ENCODE measurements at places on chromosomes 12 and 14.
A peak's percentile ranks its signal among the peaks of the same experiment; 100 is the strongest.

DNA sequence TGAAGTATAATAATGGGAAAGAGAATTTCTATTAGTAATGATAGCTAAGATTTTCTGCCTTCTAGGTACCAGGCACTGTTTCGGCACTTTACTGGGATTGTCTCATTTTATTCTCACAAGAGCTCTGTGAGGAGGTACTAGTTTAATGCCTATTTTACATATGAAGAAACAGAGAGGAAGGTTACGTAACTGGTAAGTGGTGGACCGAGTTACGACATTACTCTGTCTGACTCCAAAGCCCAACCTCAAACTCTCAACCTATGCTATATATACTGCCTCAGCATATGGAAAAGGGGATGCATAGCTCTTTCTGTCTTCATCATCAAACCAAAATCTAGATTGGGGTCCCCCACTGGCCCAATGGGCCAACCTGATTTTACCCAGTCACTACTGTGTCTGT lies 133.5 kb downstream of the KTN1 start:
- DNase-seq, result no peak

GRCh38 chr12:79183003-79183402 lies 318.4 kb downstream of the SYT1 start:
- no peak for DNase-seq

DNA sequence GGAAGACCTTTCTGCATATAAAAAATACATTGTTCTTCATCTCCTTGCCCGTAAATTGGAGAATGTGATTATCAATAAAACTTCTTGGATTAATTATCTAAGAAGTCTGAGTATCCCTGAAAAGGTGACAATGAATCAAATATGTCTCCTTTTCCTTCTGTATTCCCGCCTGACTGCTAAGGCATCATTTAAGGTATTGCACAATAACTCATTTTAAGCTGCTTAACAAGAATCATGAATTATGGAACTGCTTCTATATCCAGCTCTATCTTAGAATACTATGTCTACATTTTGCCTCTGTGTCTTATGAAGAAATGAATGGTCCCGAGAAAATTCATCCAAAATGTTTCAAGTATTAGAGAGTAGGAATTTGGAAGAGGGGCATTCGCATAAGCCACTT lies 294.4 kb downstream of the SOX5 start:
- no peak for DNase-seq

DNA sequence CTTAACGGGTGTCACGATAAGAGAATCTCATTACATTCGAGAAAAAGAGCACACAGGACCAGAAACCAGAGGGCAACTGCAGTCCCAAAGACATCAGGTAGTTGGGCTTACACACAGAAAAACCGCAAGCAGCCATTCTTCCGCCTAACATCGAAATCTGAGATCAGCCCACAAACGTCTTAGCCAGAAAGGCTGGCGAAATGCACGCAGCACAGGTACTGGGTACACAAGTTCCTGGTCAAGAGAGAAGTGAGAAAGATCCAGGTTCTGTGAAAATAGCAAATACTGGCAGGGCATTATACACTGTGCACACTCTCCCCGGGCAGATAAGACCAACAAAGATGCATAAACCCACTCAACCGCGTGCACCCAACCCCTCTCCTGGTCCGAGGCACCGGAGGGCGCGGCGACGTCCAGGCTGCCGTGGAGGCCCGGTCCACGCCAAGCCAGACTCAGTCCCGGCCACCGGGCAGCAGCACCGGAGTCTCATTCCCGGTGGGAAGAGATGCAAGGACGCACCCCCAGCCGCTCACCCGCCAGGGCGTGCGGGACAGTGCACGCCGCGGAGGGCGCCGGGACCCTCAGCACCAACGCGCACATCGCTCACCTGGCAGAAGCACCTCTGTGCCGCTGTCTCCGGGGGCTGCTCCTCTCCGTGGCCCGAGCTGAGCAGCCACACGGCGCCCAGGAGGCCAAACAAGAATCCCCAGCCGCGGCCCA lies 437 bp downstream of the ERO1A start:
- DNase-seq, result peak; percentile 74

DNA sequence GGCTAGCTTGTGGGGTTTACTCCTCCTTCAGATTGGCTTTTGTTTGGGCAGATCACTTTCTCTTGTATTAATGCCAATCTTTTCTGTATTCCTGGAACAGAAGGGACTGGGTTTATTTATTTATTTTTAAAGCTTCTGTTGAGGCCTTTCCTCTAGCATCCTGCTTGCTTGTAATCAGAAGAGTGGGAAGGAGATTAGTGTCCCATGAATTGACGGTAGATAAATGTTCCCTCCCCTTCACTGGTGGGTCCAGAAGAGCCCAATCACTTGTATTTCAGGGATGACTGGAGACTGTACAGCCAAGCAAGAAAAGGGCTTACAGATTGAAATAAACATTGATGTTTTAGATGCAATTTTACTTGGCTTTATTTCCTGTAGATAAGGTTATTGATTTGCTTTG lies 71.0 kb downstream of the LIN52 start:
- no peak for DNase-seq

DNA sequence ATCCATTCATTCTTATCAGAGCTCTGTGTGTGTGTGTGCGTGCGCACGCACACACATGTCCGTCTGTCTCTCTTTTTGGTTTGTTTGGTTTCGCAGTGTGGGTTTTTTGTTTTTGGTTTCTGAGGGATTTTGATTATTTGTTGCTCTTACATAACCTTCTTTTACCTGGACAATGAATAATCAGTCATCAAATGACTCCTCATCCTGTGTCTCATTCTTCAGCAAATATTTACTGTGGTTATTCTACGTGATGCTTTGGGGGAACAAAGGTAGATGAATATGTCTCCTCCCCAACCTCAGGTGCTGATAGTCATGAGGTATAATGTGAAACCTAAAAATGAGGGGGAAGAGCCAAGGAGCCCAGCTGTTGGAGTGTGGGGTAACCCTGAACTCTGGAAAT lies 92.4 kb downstream of the SAMD4A start:
- DNase-seq, result no peak

DNA sequence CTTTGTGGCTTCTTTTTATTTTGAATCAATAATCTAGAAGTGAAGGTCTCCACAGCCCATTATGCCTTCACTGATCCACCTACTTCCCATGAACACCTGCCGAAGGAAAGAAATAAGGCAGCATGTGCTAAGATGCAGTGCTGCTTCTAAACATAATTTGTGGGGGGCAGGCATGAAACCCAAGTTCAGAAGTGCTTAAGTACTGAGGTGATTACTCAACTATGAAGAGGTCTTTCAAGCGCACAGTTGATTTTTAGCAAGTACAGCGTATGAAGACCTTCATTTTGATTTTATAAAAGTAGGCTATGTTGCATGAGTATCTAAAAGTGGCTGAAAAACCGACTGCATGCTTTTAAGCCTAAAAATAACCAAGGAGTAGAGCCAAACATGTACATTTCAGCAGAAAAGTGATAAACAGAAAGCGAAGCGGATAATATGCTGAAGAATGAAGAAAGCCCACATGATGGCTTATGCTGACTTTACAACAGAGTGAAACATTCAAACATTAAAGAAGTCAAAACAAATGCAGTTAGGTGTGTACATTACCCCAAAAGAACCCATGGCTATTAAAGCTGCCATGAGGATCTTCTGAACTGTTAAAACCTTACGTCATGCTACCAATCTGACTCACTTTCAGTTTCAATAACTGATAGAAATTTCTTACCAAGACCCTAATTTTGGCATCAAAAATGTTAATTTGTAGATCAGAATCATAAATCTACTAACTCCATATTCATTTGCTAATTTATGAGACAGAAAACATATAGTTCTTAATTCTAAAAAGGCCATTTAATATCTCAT lies 29.3 kb downstream of the KICS2 start:
- no peak for DNase-seq

GRCh38 chr14:61152851-61153364 lies 128.2 kb downstream of the TMEM30B start:
- no peak for DNase-seq

GRCh38 chr12:11758510-11759493 lies 109.3 kb downstream of the ETV6 start:
- DNase-seq, result no peak

DNA sequence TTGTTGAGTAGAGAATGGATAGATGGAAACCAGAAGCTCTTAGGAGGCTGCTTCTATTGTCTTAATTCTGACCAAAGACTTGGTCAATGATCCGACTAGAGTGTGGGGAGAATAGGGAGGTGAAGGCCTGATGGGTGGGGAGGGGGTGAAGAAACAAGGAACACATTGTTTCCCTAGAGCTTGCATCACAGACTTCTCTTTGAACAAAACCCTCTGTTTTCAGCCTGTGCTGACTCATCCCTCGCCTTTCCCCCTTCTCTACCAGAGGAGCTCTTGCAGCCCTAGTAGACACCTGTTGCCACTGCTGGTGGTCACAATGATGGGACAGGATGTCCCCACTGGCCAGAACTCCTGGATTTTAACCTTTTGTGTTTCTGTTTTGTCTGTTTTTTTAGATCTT lies 46.8 kb upstream of the CISTR start:
- DNase-seq, result no peak

- no peak for DNase-seq
Measured at GRCh38 chr12:8127138-8127537, 3.7 kb downstream of the CLEC4A start.

- peak; percentile 63 for DNase-seq
Measured at GRCh38 chr12:116194935-116195431, 82.5 kb downstream of the MED13L start.

DNA sequence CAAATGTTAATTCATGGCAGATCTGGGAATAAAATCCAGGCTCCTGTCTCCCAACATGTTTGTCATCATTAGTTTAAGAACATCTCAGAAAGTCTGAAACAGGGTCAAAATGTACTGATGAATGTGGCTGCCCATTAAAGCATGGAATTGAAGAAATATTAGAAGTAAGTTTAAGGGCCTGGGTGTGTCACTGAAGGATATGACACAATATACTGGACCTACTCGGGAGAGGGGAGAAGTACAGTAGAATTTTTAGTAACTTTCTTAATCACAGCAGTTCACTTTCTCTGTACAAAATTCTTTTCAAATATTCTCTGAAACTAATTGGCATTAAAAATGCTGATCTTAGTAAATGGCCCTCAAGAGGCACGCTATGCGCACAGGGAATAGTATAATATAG lies 185.5 kb downstream of the ETV6 start:
- DNase-seq, result no peak

DNA sequence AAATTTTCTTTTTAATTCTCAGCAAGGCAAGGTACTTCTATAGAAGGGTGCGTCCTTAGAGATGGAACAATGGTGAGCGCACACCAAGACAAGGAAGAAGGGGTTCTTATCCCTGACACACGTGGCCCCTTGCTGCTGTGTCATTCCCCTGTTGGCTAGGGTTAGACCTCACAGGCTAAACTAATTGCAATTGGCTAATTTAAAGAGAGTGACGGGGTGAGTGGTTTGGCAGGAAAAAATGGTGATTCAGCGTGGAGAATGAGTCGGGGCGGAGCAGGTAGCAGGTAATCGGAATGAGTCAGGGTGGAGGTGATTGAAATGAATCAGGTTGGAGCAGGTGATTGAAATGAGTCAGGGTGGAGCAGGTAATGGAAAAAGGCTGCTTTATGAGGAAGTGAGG lies 36.3 kb upstream of the HECTD1 start:
- DNase-seq, result peak; percentile 38

GRCh38 chr14:50666772-50667683 lies 1.1 kb downstream of the SAV1 start:
- peak; percentile 37 for DNase-seq

- DNase-seq, result no peak
Measured at GRCh38 chr12:61018571-61018970, 1241.6 kb upstream of the USP15 start.

- no peak for DNase-seq
Measured at GRCh38 chr14:60093606-60094005, 1.9 kb downstream of the PCNX4 start.

- DNase-seq, result no peak
Measured at GRCh38 chr14:31439561-31439960, 17.7 kb downstream of the DTD2 start.

- DNase-seq, result no peak
Measured at GRCh38 chr12:33724867-33725266, 285.2 kb upstream of the SYT10 start.

GRCh38 chr12:101967506-101967905 lies 90.1 kb downstream of the DRAM1 start:
- DNase-seq, result no peak

GRCh38 chr12:66191547-66192126 lies 2.6 kb downstream of the IRAK3 start:
- no peak for DNase-seq

- no peak for DNase-seq
Measured at GRCh38 chr14:62301911-62302310, 539.7 kb downstream of the SNAPC1 start.

- DNase-seq, result peak; percentile 81
Measured at GRCh38 chr12:57740656-57741412, 2.3 kb upstream of the AGAP2 start.

- DNase-seq, result no peak
Measured at GRCh38 chr14:60505448-60505847, 3.5 kb upstream of the SIX6 start.

- DNase-seq, result no peak
Measured at GRCh38 chr12:106684497-106684896, 90.0 kb upstream of the RIC8B start.

GRCh38 chr12:93514853-93515252 lies 47.5 kb downstream of the MRPL42 start:
- no peak for DNase-seq

DNA sequence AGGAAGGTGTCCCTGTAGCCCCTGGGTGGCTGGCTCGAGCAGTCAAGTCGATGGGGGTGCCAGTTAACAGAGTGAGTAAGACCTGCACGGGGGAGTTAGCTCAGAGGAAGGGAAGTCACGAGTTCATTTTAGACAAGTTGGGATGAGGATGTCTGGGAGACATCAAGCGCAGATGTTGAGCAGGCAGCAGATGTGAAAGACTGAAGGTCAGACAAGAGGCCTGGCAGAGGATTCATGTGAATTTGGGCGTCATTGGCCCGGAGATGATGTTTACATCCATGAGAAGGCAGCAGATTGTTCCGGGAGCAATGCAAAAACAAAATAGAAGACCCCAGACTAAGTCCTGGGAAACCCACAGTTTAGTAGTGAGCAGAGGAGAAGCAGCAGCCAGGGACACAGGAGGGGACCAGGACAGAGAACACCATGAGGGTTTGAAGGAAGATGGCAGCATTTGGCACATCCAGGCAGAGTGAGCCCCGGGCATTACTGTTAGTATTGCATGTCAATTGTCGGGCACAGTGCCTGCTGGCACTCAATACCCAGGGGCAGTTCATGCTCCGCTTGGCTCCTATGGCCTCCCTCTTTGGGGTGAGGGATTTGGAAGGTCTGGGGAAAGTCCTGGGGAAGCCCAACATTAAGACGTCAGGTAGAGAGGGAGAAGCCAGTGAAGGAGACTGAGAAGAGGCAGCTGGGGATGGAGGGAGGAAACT lies 15.1 kb downstream of the LTBP2 start:
- no peak for DNase-seq

DNA sequence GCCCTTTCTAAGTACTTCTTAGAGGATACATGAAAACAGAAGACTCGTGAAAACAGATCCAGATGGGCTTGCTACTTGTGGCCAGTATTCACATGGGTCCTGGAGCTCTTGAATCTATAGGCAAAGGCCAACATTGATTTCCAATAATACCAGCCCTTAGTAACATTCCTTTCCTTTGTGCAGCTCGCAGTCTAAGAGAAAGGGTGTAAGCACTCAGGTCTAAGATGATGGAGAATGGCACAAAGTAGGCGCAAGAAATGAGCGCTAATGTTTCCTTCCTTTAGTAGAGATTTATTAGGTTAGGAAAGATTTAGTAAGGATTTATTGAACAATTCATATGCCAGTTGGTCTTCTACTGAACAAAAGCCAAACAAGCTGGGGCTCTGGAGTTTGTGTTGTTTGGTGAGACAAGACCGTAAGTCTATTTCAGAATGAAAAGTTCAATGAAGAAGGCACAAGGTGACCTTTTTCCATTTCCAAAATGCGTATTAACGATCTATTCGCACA lies 525 bp downstream of the RNU6-8 start:
- no peak for DNase-seq

Measured in activated T-cell treated with anti-CD3 and anti-CD28 coated beads, Interleukin-2, amount 50 U/mL, for 48 hours (primary cell).